ENCODE measurements at places on chromosomes 4 and X.

- DNase-seq: no peak
Observed at GRCh38 chrX:77962068-77962902, 7.2 kb downstream of the PGAM4 start.

DNA sequence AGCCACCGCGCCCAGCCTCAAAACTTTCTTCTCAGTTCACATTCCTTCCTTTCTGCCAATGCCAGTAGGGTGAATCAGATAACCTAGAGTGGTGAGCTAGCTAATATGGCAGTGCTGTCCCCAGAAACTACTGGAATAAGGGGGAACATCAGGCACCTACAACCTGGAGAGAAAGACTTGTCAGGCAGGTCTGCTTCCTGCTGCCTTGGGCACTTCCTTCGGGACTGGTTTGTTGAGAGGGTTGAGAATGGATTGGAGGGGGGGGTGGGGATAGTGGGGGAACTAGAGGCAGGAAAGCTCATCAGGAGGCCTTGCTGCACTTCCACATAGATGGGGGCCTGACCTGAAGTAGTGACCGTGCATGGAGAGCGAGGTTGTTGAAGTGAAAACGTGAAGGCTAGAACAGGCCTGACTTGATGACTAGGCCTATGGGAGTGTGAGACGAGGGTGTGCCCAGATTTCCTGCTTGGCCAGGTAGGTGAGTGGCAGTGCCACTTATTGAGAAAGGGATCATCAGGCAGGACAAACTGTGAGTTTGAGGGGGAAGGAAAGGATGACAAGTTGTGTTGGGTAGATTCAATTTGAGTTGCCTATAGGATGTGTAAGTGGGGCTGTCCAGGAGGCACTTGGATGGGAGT, 33.4 kb downstream of the SLC25A5 start:
- no peak for DNase-seq

DNA sequence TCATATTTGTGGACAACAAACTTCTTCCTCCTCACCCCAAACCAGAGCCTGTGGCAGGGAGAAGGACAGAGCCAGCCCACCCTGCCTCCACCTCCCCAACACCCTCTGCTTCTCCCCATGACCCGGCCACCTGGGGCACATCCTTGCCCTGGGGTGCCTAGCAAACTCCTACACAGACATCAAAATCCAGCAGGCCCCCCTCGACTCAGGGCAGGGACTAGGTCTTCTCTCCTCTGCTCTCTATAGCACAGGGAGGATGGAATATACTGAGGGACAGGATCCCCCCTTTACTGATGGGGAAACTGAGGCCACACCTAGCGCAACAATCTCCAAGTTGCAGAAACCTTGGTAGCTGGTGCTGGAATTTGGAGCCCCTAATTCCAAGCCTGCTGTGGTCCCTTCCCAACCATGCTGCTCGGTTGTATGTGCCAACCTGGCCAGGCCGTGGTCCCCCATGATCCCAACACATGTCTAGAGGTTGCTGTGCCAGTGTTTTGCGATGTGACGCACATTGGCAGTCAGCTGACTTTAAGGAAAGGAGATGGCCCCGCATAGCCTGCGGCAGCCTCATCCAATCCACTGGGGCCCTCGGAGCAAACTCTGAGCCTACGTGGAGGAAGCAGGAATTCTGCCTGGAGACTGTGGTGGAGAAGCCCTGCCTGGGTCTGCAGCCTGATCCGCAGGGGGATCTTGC, 53.9 kb upstream of the ADRA2C start:
- no peak for DNase-seq

GRCh38 chrX:42673301-42673810, 104.6 kb downstream of the PPP1R2C start:
- DNase-seq: no peak

- peak; percentile 53 for DNase-seq
Observed at GRCh38 chrX:44828008-44828605, 15.7 kb upstream of the DUSP21 start.

DNA sequence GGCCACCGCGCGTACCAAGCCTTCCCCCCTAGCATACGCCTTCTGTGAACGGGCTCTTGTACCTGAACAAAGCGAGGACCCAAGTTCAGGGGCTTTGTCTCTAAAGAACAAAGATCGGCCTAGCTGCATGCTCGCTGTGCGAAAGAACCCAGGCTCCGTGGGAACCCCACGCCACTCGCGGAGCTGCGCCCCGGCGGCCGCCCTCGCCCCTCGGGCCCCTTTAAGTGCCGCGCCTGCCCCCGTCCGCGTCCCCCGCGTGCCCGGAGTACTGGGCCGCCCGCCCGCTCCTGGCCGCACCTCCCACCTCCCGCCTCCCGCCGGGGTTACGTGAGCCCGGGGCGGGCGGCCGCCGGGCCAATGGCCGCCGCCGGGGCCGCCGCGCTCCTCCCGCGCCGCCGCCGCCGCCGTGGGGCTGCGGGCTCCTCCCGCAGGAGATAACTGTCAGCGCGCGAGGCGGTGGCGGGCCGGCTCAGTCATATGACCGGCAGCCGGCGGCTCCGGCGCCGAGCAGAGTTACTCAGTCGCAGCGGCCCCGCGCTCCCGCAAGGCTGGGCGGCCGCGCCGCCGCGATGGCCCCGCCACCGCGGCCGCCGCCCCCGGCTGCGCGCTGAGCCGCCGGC, at the start of gene FNIP2:
TSS of gene FNIP2 (plus strand) at position 472 of the 620 bp plus-strand sequence. CDS start 187 bp downstream, outside the sequence.
- DNase-seq: no peak

DNA sequence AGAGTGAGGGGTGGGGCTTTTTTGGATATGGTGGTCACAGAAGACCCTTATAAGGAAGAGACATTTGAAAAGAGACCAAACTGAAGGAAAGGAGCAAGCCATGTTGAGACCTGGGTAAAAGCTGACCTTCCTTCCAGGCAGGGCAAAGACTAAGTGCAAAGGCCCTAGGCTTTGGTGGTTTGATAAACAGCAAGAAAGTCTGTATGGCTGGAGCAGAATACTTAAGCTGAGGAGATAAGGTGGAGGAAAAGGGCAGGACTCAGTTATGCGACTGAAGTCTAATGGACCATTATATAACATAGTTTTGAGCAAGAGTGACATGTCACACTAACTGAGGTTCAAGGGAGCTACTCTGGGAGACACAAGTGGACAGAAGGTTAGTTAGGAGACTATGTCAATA, 20.0 kb downstream of the SH3RF1 start:
- DNase-seq: no peak

DNA sequence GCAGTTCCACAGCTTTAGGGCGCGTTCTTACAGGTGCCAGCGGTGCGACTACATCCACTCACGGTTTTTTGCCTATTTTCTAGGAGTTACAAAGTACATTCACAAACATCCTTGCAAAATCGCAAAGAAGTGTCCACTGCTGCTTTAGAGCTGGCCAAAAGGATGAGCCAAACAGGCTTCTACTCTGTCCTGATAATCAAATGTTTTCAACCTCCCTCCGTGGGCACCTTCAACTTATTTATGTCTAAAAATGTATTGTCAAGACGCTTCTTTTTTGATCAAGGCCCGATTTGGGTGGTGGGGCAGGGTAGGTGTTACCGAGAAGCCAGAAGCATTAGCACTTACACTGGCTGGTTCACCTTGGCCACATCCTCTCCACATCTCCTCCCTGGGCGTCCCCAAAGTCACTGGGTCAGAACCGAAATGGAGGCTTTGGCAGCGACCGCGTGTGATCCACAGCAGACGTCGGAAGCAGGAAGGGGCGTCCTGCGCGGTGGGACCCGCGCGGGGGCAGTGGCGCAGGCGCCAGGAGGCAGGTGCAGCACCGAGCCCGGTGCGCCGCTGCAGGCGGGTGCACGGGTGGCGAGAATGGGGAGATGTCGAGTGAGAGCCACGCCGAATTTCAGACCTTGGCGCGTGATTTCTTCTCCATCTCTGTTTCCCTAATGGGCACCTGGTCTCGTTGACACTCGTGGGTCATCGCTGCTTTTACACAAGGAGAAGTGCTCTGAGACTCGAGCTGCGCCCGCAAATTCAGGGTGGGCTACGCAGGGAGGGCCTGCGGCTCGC, 16.9 kb downstream of the NKX3-2 start:
- DNase-seq: no peak

DNA sequence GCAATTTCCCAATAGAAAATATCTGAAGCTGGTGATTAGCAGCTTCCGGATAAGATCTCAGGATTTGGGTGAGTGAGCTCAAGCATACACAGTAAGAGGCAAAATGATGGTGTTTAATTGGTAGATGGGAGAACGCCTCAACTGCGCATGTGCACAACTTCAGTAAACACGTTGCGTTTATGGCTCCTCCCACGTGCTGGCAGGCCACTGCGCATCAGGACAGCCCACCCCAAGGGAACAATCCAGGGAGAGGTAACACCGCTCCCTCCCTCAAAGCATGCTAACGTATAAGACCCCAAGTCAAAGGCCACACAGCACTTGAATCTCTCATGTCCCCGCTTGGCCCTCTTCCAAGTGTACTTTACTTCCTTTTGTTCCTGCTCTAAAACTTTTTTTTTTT, 10.3 kb upstream of the CENPU start:
- DNase-seq: no peak

DNA sequence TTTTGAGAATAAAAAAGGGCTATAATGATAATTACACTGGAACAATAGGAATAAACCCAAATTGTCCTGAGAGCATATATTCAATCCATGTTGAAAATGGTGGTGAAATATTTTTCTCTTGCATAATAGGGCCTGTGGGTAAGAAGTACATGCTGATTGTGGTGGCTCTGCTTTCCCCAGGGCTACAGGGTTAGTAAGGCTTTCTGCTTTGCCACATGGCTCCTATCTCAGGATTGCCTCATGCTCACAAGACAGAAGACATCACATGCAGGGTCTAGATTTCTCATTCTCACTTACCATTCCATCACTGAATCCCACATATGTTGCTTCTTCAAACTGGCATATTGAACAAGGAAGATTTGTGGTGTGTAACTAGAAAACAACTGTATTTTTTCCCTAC, 12.4 kb upstream of the VEGFC start:
- no peak for DNase-seq

DNA sequence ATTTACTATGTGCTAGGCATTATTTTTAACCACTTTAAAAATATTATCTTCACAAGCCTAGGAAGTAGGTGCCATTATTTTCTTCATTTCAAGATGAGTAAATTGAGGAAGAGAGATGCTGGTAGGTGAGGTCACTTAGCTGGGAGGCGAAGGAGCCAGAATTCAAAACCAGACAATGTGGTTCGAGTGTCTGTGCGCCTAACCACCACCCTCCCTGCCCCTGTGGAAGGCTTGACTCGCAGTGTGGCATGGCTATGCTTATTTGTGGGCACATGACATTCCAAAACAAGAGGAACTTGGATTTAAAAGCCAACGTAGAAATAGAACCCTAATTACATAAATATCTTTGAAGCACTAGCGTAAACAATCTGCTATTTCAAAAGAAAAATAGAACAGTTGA, 226.6 kb upstream of the PITX2 start:
- DNase-seq: no peak

DNA sequence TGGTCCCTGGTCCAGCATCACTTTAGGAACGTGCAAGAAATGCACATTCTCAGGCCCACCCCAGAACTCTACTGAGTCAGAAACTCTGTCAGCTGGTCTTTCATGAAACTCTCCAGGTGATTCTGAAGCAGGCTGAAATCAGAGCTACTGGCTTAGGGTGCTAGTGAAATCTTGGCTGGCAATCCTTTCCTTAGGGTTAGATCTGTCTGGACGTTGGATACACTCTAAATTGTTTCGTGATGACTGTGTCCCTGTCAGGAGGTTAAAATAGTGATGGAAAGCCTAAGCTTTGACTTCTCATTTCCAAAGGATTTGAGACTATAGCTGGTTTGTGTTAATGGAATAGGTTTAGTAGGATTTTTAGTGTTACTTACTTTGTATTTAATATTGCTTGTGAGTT, 99.1 kb downstream of the ARHGAP10 start:
- DNase-seq: no peak

GRCh38 chr4:100420571-100420970, 97.3 kb downstream of the EMCN start:
- DNase-seq: no peak

DNA sequence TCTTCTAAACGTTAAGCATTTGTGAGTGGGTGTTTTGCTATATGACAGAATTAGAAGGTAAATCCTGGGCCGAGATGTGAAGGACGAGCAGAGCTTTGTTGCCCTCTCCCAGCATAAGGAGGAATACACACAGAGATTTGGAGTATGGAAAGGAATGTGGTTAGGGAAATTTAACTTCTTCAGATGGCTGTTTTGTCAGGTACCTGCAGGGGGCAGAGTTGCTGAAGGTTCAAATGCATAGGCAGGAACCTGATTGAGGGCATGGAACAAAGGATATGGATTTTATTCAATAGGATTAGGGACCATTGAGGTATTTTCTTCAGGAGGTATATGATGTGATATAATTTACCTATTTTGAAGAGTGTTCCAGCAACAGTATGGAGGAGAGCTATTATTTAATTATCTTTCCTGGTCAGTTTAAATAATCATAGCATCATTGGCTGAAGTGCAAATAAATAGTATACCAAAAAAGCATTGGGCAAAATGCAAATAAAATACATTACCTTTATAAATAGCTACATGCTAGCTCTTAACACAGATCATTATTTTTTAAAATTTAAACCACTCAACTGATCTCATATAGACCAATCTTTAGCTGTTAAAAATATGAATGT, 143.6 kb downstream of the SLIT2 start:
- no peak for DNase-seq

GRCh38 chr4:6134612-6135220, 65.6 kb downstream of the JAKMIP1 start:
- no peak for DNase-seq

DNA sequence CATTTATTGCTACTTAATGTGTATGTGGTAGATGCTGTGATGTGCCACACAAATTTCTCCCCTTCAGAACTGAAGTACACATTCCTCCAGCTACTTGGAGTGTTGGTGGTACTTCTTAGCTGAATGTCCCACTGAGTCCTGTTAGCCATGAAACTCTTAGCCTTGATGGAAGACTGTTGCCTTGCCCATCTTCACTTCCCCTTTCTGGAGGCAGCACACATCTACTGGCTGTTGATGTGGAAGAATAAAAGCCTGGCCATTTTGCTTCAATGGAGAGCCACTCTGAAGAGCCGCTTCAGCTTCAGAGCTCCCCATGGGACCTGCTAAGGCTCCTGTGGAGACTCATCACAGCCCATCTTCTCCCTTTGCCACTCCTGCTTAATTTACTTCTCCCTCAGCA, 157.7 kb upstream of the PITX2 start:
- no peak for DNase-seq

- no peak for DNase-seq
Observed at GRCh38 chrX:148284056-148284455, 216.4 kb upstream of the AFF2 start.

DNA sequence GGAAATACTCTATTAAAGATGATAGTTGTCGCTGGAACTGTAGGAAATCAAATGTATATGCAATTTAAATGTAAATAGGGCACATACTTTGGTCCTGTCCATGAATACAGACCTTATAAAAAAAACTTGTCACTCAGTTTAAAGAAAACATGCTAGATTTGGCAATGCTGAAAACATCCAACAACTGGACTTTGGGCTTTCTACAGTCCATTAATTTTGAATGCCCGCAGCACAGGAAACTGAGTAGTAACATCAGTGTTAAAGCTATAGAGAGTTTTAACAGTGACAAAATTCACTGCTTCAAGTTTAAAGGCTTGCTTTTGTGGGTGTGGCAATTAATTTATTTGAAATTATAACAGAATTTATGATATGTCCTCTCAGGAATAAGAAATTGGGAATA, 578.4 kb downstream of the TRIML1 start:
- no peak for DNase-seq
